Stimulated activated CD8-positive, alpha-beta memory T cell treated with anti-CD3 and anti-CD28 coated beads, Interleukin-4, amount 100 ng/mL, for 1 hour (primary cell): ENCODE measurements at places on chromosomes 1 and 21.

DNA sequence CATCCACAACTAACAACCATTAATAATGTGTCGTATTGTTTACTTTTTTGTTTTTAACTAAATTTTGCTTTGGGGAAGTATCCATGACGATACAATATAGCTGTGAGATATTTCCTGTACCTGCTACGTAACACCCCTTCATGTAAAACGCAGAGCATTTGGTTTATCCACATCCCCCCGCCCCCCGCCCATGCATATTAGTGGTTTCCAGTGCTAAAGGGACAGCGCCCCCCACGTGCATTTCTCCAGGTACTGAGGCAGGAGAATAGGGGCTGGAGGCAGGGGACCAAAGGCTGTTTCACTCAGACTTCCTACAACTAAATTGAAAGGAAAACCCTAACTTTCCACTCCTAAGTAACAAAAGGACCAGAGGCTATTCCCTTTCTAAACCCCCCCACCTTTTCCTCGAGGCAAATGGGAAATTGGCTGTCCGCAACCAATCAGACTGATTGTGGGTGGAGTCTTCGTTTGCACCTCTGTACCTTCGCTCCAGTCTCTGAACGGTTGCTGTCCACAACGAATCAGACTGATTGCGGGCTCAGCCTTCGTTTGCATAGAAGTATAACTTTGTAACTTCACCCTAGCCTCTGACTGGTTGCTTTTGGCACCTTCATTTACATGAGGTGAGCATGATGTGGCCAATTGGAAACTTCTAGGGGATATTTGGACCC lies 12.2 kb upstream of the RIPK4 start:
- no peak for DNase-seq

DNA sequence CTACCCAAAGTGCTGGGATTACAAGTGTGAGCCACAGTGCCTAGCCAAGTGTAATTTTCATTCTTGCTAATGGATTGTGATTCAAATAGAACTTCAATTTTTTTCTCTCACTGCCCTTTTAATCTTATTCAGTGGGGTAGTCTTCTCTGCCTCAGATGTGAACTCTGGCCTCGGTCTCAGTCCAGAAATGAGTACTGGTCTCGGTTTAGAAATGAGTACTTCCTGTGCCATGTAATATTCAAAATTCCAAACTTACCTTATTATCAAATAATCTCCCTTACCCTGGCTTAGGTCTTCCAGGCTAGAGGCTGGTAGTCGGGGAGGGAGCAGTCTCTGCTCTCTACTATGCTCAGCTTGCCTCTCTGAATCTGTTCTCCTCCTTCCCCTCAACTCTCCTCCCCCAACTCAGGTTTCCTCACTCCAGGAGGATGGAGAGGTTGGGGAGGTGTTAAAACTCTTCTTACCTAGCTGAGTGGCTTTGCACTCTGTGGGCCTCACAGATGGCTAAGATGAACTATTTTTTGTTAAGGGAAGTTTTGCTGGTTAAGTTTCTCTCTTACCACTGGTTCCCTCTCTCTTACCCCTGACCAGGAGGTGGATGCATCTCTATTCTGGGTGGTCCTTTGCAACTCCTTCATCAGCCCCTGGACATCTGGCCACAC lies 4.8 kb upstream of the SLAMF9 start:
- DNase-seq: no peak

DNA sequence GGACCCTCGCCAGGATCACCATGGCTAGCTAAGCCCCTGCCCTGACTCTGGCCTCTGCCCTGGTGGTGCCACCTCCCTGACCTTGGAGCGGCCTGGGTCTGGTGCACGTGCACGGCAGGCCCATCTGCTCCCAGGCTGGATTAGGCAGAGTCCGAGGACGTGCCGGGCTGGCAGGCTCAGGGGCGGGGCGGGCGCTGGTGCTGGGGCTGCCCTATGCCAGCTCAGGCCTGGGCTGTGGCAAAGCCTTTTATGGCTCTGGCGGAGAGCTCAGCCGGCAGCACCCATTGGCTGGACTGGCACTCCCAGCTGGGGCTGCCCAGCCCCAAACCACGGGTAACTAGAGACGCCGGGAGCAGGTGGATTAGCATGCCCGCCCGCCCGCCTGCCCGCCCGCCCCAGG lies 17.1 kb upstream of the EDN2 start:
- no peak for DNase-seq

GRCh38 chr1:46158312-46159281 lies 16.3 kb upstream of the TSPAN1 start:
- DNase-seq: no peak

DNA sequence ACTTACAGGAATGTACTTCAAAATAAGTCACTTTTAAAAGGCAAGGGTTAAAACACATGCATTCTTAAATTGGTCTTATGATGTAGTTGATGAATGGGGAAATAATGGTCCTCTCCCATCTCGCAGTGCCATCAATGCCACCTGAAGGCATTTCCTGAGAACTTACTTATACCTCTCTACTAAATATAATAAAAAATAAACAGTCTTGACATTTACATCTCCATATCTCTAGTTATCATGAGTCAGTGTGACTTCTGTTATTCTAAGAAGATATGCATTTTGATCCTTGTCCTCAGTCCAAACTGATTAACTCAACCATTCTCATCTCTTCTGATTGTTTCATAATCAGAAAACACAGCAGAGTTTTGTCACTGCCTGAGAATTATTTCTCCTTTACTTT lies 253.9 kb downstream of the USH2A start:
- no peak for DNase-seq

DNA sequence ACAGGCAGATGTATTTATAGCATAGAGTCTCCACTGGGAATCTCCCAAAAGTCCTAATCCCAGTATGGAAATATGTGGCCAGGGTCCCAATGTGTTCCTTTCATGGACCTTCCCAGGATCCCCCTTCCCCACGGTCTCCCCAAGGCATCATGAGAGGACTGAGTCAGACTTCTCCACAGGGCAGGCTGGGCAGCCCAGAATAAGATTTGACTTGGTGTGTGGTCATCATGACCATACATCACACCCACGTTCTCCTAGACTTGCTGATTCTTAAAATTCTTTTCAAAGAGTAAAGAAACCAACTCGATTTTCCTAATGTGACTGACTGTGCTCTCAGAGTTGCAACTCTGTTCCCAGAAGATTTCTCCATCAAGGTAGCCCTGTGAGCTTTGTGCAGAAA lies 93.9 kb upstream of the CD34 start:
- no peak for DNase-seq

DNA sequence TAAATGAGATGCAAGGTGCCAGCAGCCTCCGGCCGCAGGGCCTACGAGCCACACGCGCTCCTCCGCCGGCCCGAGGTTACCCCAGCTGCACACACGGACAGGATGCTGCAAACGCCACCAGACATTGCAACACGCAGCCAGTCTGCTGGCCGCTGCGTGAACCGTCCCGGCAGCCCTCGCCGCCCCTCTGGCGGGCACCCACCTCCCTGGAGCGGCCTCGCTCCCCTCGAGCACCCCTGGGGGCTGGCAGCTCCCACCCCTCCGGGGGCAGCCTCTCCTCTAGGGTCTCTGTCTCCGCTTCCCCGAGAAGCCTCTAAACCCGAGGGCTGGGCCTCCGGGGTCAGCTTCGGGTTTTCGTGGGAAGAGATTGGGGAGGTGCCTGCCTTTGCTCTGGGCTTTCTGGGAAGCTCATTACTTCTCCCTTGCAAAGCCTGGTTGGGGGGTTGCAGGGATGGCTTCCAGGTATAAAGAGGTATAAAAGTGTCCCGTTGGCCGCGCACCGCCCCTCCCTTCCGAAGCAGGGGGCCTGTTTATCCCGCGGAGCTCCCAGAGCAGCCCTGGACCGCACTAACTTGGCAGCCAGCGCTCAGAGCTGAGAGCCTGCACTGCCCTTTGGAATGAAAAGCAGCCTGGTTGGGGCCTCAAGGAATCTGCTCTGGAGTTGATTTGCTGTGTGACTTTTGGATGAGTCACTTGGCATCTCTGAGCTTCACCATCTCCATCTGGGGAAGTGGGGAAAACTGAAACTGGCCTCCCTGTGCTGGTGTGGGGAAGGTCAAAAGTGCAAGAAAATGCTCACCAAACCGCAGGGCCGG lies 21.8 kb downstream of the DHRS3 start:
- no peak for DNase-seq

DNA sequence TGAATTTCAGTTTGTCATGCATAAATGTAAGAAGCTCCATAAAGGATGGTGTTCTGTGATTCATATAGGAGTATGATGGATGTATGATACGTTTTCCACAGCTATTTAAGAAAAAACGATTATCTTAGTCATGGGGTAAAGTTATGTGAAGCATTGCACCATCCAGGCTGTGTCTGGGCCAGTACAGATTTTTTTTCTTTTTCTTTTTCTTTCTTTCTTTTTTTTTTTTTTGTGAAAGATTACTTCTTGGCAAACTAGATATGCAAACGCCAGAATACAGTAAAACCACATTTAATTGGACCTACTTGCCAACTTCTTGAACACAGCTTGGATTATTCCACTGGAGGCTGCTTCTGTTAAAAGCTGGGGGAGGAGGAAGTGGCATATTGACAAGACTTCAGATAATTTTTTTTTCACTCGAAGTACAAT lies 14.9 kb downstream of the ZBTB18 start:
- no peak for DNase-seq

GRCh38 chr1:234996245-234996757 lies 132.3 kb downstream of the TOMM20 start:
- DNase-seq: no peak

DNA sequence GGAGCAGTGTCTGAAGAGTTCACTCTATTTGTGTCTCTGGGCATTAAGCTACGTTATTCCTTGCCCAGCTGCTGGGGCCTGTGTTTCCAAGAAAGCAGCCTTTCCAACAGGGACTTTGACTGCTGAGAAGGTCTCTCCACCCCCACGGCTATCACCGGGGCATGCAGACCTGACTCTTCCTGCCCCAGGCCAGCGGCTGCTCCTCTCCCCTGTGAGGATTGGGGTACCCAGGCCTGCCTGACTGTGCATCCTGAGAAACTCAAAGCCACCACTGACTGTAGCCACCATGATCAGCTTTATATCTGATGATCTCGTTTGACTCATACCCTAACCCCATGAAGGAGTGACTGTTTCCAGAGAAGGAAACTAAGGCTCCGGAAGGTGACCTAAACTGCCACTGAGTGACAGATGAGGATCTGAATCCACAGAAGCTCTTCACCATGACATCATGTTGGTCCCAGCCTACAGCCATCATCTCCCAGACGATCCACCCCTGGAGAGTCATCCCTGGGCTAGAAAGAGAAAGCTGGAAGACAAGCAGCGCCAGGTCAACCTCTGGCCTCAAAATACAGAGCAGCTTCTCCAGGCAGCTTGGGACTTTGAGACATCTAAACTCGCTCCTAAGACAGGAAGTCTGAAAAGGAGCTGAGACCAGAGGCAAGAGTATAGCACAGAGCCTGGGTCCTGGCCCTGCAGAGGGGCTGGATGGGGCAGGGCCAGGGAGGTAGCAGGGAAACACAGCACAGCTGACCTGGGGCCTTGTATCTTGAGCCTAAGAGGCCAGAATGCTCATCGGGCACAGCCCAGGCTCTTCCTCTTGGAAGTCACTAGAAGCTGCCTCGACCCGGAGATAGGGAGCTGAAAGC lies 244.0 kb upstream of the VAMP3 start:
- no peak for DNase-seq

GRCh38 chr21:27649762-27650161 lies 682.9 kb upstream of the ADAMTS5 start:
- DNase-seq: no peak

DNA sequence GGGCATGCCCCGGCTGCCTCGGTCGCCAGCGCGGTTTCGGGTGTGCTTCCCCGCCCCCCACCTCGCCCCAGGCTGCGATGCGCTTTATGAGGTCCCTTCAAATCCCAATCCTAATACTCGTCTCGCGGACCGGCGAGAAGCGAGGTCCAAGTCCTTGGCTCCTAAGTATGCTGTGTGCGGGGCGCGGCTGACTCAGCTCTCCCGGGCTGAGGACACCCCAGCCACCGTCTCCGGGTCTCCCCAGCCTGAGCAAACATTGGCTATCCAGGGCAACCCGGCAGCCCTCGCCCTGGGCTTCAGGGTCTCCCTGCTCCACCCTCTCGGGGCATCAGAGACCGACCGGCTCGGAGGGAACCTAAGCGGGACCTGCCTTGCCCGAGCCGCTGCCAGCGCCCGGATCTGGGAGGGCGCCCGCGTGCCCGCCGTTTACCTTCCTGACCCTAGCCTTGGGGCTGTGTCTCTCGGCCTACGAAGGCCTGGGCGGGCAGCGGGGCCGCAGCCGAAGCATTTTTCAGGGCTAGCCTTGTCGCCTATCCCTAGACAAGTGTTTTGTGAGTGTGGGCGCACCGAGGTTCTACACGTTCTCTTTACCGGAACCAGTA lies 1.2 kb downstream of the ITPKB start:
- DNase-seq: no peak

- DNase-seq: no peak
Measured at GRCh38 chr1:66685265-66685664, 67.0 kb upstream of the DYNLT5 start.

- no peak for DNase-seq
Measured at GRCh38 chr21:41374867-41375533, 13.2 kb downstream of the MX2 start.

DNA sequence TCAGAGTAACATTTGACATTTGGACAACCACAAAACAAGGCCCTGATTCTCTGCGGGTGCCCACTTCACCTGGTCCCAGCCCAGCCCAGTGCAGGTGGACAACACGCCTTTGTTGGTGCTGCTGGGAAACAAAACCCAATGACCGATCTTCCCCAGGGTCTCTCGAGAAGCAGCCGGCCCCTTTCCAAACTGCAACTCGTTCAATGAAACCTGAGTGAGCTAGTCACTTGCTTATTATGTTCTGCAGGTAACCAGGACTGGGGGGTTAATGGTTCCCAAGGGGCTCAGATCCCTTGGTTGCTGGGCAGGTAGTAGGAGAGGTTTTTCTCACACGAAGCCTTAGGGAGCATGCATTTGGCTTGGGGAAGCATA lies 42.9 kb downstream of the ABCG1 start:
- no peak for DNase-seq

DNA sequence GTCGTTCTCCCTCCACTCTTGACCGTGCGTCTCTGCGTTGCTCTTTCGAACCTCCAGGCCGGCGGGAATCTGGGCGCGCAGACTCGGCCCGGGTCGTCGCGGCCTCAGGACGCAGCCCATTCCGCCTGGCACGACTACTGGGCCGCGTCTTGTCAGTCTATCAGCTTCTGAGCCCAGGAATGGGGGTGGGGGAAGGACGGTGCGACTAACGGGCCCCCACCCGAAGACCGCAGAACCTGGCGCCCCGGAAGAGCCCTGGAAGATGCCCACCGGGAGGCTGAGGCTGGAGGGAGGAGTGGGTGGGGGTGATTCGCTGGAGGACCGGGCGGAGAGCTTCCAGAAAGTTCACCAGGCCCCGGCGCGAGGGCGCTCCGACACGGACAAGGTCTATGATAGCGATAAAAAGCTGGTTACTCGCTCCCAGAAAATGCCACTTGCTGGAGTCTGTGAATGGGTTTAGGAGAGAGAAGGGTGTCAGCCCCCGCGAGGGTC lies 1.7 kb upstream of the DMRTA2 start:
- no peak for DNase-seq

DNA sequence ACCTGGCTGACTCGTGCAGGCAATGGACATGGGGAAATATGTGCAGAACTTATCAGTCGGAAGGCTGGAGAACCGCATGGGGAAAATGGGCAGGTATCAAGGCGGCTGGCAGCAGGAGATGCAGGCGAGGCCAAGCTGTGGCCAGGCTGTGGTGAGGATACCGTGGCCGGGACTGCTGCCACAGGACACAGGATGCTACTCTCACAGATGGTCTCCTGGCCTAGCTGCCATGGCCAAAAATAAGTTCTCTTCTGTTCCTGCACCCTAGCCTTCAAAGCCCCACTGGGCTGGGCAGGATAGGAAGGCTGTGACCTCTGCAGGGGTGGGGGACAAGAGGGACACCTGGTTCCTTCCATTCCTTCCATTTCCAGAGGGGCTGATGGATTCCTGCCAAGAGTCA lies 26.4 kb downstream of the TEX35 start:
- DNase-seq: no peak
